Ovary (tissue), 10 donors: ENCODE measurements at places on chromosomes 4 and X. TPM values are rescaled to one million over a fixed set of nuclear protein-coding genes. Genes with fewer than 3 reads are reported as not detected.

DNA sequence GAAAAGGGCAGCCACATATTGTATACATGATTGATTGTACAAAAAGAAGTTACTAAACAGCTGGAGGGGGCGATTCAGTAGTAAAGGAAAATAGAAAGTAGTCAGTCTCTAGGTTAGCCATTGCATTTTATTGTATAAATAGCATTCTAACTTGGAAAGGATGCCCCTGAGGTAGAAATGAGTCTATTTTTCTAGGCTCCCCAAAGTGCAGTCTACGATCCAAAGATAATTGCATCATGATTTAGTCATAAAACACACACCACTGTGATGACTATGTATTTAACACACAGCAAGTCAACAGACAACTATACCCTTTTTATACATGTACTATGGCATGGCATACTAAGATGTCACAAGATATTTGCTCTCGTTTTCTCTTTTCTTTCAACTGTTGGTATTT, 204.9 kb downstream of the APBB2 start:
- DNase-seq, result no peak

DNA sequence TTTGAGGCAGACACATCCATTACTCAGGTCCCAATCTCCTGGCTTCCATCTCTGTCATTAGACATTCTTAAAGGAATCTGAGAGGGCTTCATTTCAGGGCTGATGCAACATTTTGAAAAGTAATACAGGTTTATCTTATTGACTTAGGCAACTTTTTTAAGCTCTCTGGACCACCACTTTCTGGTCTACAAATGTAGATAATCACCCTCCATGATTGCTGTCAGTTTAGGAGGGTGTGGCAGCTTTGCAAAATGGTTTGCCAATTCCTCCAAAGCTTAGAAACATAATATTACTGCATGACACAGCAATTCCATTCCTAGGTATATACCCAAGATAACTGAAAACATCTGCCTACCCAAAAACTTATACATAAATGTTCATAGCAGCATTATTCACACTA, 77.6 kb downstream of the ARHGAP6 start:
- DNase-seq, result no peak

DNA sequence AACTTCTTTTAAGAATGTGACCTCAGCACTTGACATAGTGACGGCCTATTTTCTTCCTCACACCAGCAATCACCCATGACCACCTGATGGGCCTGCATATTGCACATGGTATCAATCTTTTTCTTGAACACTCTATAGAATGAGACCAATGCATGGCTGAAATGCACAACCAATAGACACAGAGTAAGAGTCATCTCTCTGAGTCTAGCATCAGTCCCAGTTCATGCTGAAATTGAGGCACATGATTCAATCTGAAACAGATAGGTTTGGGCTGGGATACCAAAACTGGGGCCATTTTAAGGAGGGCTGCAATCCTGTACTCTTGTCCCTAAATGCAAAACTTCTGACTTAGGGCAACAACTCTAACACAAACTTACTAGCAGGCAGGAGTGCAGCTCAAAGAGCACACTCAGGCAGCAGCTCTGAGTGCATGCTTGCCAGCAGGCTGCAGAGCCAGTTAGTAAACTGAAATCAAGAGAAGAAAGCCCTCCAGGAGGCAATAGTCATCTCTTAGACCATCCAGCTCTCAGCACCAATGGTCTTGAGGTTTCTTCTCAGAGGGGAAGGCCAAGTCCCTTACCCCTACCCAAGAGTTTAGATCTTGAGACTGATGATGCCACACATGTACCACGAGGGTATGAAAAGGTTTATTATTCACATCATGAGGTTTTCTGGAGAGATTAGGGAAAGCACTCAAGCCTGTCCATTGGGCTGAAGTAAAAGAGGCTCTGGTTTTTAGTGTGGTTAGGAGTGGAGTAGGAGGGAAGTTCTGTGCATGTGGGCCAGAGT, 24.7 kb upstream of the GPR101 start:
- no peak for DNase-seq

DNA sequence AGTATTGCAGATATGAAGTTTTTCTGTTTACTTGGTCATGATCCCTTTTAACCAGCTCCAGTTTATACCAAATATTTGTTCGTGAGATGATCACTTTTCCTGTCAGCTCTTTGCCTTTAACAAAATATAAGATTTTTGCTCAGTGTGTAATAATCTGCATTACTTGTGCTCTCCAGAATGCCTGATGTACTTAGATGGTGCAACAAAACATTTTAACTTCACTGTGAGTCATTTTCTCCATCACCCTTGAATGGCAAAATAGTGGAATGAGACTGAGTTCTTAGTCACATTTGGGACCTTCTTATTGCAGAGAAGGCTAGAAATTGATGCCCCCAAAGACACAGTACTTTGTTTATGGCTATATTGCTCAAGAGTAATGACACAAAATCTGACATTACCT, 252.0 kb downstream of the FRMPD4 start:
- DNase-seq, result no peak

- no peak for DNase-seq
Measured at GRCh38 chr4:177263818-177264217, 45.9 kb upstream of the NEIL3 start.

GRCh38 chr4:137528673-137529072, 3.6 kb downstream of the PCDH18 start:
- DNase-seq, result no peak

GRCh38 chr4:88137112-88137511, 21.3 kb downstream of the ABCG2 start:
- no peak for DNase-seq

DNA sequence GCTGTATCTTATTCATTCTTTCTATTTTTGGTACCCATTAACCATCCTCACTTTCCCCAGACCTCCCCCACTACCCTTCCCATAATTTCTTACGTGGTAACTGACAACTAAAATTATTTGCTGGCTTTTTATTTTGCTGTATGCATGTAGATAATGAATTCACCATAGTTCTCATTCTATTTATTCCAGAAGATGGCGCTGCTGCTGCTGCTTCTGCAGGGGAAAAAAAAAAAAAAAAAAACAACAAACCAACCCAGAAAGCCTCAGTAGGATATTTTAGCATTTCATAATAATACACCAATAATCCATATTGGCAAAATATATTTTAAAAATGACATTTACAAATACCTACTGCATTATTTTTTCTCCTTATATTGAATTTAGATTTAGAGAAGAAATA, 416.6 kb upstream of the MAGEB18 start:
- DNase-seq, result no peak

DNA sequence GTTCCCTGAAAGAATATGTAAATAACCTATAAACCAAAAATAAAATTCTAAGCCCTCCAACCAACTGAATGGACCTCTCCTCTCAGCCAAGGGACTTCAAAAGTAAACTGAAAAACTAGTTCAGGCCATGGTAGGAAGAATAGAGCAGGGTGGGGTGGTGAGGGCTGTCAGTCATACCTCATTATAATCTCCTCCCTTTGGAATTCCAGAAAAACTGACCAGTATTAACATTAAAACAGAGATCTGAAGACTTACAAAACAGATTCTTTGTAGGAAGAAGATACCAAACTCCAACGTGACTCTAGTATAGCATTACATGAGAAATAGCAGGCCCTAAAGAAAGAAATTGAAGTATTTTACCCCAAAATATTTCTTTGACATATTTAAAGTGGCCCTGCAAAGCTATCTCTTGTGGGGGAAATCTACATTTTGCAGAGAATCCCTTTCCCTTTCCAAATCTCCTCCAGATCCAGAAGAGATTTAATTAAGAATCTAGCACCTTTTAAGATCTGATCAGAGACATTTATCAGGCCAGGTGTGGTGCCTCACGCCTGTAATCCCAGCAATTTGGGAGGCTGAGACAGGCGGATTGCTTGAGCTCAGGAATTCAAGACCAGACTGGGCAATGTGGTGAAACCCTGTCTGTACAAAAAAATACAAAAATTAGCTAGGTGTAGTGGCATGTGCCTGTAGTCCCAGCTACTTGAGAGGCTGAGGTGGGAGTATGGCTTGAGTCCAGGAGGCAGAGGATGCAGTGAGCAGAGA, 15.1 kb downstream of the TBC1D9 start:
- no peak for DNase-seq

DNA sequence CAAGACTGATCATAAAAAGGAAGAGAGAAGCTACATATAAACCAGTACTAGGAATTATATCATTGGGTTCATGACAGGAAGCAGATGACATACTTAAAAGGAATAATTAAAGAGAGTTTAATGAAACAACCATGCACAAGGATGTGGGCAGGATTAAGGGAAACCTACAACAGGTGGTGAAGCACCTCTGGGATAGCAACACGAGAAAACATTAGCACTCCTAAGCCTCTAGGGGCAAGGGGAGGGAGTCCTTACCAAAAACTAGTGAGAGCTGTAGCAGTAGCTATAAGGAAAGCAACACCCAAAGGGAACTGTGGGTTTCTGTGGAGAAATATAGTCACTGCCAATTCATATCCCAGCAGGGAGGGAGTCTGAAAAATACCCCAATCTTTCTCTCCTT, 7.2 kb upstream of the THOC2 start:
- no peak for DNase-seq

GRCh38 chrX:48711162-48711928, 14.8 kb downstream of the SUV39H1 start:
- no peak for DNase-seq

GRCh38 chrX:68945603-68946228, 116.9 kb downstream of the EFNB1 start:
- DNase-seq, result no peak

DNA sequence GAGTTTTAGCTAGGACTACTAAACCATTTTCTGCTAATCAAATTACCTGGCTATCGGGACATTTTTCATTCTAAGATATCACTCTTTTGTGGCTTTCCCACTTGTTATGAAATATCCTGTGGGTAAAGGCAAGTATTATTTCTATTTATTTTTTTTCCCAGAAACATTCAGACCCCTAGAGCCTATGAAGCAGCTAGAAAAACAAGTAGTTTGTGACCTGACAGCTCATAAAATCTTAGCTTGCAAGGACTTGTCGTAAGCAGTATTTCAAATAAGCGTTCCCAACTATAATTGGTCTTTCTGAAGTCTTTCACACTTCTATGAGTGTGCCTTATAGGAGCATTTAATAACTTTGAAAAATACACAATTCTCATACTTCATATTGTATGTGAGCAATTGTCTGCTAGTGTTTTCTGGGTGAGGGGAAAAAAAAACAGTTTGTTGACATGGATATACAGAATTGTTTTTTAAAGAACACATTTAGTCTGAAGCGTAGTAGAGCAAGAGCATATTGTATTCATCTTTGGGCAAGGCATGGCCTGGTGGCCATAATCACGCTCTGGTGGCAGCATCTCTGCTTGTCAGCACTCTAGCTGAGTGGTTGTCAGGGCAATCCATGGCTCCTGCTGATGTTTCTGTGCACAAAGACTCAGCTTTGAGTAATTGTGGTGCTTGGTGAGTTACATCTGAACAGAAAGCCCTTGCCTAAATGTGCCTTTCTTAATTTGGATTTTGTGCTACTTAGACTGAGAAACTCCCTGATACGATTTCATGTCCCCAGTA, 2.6 kb downstream of the MCUB start:
- DNase-seq, result no peak

DNA sequence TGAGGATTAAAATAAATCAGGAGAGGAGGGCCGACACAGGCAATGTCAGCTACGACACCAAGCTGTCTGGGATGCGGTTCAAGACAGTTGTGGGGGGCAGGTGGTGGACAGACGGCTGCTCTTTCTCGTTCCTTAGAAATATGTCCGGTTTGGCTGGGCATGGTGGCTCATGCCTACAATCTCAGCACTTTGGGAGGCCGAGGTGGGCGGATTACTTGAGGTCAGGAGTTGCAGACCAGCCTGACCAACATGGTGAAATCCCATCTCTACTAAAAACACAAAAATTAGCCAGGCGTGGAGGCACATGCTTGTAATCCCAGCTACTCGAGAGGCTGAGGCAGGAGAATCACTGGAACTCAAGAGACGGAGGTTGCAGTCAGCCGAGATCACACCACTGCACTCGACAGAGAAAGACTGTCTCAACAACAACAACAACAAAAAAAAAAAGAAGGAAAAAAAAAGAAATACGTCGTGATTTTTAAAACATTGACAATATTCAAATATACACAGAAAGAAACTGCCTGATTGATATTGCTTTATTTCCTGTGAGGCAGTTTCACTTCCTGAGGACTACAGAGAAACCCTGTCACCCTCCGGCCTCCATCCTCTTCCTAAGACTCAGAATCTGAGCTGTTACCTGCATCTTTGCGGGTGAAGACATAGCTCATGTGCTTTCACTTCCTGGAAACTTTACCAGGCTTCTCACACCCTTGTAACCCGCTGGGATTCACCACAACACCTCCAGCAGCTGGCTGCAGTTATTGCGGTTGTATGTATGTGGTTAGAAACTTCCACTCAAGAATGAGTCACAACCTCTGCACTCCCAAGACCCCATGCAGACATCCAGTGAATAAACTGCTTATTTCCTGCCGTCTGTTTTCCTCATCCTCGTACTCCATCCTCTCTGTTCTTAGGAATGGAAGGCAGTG, 63.8 kb upstream of the STS start:
- no peak for DNase-seq

DNA sequence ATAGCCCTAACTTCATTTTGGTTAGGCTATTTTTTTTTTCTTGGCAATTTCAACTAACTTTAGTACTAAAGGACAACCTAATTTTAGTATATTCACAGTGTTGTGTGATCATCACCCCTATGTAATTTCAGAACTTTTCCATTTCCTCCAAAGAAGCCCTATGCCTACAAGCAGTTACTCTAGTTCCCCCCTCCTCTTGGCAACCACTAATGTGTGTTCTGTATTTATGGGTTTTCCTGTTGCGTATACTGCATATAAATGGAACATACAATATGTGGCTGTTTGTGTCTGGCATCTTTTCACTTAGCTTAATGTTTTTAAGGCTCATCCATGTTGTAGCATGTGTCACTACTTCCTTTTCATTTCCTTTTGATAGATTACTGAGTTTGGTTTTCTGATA, 57.6 kb downstream of the N4BP2 start:
- DNase-seq, result no peak

DNA sequence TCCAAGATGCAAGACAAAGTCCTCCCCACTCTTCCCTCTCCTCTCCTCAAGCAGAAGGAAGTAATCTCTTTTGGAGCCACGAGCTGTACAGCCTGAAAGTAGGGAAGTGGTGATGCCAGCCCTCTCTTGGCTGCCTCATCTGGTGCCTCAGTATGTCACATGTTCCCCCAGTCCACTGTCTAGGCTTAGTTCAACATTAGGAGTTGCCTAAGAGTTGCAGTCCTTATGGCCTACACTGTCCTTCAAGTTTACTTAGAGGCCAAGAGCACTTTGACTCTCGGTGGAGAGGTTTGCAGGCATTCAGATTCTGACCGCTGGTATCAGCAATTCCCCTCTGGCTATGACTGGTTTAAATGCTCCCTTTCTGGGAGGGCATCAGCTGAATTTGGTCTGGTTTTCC, 735.6 kb downstream of the GLUD2 start:
- no peak for DNase-seq

CT45A1 gene
- total RNA-seq, result not detected

MAP7D2 gene
- total RNA-seq, result 1.3 TPM

ATOH1 gene
- total RNA-seq, result not detected

RNF4 gene
- total RNA-seq, result 28.3 TPM

SPATA18 gene
- 1.3 TPM for total RNA-seq

AIFM1 gene
- 21.9 TPM for total RNA-seq

TMSB15C gene
- total RNA-seq, result 8.4 TPM

PPEF2 gene
- not detected for total RNA-seq

IRS4 gene
- 4.2 TPM for total RNA-seq

GALNTL6 gene
- total RNA-seq, result not detected

DDX53 gene
- total RNA-seq, result not detected

IQSEC2 gene
- total RNA-seq, result 9.7 TPM

PAGE2B gene
- total RNA-seq, result 0.75 TPM

ARHGAP36 gene
- total RNA-seq, result not detected

NHSL2 gene
- 3.3 TPM for total RNA-seq

SMIM10 gene
- total RNA-seq, result 9.7 TPM
